NCI-H1930 (cell line): ENCODE measurements at places on chromosomes 3 and 15.

DNA sequence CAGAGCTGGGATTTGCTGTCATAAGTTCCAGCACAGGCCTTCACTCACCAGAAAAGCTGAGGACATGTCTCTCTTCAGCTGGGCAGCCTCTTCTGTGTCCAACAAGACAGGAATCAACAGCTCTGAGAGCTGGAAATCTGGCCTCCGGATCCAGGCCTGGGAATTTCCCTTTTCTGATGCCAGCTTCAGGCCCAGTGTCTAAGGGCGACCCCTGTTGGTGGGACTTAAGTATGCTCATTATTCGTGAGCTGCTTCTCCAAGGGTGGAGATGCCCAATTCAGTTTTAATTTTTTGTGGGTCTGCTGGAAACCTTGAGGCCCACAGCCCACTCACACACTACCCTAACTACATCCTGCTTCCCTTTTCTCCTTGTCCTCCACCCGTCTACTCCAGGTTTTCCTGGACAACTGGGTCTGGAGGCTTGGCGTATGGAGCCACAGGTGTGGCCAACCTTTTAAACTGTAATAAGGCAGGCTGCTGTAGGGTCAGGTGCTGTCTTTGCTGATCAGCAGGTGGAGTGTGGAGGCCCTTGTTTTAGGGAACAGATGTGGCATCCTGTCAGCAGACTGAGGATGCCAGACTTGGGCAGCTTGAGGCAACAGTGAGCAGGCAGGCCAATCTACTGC, 2.6 kb upstream of the CEMIP start:
- DNase-seq, result peak; percentile 55

DNA sequence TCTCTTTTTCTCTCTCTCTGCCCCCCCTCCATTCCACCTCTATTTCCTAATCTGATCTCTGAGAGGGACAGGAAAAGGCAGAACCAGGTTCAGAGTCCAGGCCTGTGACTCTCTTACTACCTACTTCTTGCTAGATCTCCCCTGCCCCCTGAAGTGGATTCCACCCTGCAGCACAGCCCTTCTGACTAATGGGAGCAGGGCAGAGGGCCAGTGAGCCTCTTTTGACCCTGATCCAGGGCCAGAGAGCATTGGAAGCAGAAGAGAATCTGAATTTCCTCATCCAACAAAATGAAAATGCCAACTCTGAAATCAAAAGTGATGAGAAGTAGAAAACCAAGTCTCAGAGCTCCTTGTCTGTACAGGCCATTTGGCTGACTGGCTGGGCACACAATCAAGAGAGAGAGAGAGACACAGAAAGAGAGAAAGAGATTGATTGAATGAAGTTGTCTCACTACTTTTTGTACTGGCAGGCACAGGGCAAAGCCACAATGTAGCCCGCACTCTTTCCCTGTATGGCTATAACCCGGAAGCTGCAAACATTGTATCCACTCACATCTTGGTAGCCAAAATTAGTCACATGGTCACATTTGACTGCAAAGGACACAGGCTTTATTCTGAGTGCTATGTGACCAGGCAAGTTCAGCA, 31.6 kb upstream of the GLCE start:
- DNase-seq, result no peak

- no peak for DNase-seq
Observed at GRCh38 chr3:197104738-197105137, 75.1 kb upstream of the MELTF start.

- DNase-seq, result no peak
Observed at GRCh38 chr3:129360705-129361460, 67.6 kb downstream of the EFCAB12 start.

- no peak for DNase-seq
Observed at GRCh38 chr15:37771465-37771864, 163.0 kb upstream of the TMCO5A start.

- no peak for DNase-seq
Observed at GRCh38 chr3:108171106-108171505, 51.1 kb downstream of the IFT57 start.

GRCh38 chr15:88049506-88049905, 207.0 kb downstream of the NTRK3 start:
- no peak for DNase-seq

GRCh38 chr15:75673426-75674235, 25.9 kb downstream of the SNX33 start:
- no peak for DNase-seq

DNA sequence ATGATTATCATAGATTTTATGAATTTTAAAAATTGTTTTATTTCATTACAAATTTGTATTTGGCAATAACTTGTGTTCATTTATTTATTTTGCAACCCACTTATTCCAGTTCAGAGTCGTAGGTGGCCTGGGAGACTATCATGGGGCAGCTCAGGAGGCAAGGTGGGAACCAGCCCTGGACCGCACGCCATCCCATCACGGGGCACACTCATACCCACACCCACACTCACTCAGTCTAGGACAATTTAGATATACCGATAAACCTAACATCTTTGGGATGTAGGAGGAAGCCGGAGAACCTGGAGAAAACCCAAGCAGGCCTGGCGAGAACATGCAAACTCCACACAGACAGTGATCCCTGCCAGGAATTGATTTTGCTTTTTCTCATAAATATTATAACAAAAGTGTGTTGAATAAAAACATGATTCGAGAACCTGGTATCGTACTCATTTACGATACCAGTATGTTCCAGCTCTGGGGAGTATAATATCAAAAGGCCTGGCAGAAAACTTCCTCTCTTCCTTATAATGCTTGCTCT, 205.3 kb downstream of the NFKBIZ start:
- DNase-seq, result no peak

DNA sequence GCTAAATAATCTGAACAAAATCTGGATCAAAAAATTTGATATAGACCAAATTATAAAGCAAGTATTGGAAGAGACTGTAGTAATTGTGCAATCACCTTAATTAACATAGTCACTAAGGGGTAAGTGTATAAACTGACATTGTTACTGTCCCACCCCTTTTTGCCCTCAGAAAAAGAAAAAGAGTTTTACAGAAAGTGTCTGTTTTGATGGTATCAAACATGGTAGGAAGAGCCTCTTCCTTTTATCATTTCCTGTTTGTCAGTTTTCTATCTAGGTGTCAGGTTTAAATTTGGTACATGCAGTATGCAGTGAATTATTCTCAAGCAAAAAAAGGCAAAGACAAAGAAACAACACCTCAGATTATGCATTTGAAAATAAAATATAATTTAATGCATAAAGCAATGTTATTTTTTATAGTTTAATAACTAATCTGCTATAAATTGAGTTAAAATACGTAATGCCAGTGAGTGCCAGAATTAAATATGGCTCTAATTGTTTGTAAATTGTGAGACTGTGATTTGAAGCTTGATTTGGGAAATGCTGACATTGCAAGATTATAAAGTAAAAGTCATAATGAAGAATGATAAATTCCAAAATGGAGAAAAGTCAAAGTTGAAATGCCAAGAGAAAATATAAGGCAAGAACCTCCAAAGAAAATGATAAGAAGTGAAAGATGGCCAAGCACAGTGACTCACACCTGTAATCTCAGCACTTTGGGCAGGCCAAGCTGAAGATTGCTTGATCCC, 30.3 kb upstream of the CMC1 start:
- DNase-seq, result no peak

DNA sequence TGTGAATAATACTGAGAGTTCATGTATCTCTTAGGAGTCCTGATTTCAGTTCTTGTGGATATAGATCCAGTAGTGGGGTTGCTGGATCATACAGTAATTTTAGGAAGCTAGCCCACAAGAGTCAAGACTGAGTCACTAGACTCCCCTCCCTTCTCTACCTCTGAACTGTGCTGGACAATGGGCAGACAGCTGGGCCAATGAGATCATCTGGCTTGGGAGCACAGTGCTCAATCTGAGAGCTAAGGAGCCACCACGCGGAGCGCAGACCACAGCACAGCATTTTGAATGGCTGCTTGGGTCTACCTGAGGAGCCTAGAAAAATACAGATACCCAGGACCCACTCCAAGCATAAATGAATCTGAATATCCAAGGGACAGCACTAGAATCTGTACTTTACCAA, 32.5 kb downstream of the WNT5A start:
- DNase-seq, result no peak

DNA sequence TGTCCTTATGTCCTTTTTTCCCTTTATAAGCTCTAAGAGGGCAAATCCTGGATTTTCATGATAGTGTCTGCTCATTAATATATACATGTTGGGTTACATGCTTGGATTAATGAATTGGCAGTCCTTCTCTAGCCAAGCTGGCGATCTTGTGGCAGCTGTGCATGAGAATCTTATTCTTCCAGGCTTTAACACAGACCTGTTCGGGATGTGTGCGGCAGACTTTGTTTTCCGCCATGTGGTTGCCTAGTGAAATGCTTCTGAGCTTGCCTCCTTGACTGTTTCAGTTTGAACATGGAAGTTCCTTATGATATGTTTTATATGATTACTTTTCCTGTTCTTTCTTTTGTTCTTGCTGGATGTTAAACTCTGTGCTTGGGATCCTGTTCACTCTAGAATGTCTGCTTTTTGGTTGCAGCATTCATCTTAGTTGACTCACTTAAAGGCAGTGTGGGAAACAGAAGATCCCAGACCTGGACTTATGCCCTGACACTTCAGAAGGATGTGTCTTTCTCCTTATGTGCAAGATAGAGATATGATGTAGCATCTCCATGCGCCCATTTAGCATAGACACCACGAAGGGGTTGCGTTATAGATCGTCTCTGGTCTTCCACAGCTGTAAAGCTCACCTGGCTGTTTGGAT, 7.2 kb downstream of the CHCHD6 start:
- DNase-seq, result no peak

DNA sequence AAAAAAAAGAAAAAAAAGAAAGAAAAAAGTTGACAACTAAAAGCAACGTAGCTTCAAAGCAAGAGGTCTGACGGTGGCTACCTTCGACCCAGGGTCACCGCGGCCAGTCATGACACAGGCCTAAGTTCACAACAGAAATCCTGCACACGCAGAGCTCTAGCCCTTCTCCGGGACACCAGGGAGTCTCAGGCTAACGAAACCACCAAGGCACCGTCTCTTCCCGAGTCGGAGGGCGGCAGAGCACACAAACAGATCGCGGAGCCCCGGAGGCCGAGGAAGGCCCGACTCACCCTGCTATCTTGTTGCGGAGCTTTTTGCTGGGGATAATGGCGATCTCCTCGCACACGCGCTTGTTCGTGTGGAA, 584 bp downstream of the RPS17 start:
- DNase-seq, result no peak

GRCh38 chr15:45795440-45796069, 160.7 kb downstream of the SQOR start:
- peak; percentile 12 for DNase-seq

DNA sequence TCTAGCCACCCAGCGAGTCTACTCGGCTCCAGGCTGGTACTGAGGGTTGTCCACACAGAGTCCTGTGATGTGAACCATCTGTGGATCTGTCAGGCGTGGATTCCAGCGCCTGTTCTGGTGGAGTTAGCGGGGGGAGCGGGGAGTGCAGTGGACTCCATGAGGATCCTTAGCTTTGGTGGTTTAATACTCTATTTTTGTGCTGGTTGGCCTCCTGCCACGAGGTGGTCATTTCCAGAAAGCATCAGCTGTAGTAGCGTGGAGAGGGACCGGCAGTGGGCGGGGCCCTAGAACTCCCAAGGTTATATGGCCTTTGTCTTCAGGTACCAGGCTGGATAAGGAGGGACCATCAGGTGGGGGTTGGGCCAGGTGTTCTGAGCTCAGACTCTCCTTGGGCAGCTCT, 446.5 kb downstream of the EDEM1 start:
- no peak for DNase-seq

- no peak for DNase-seq
Observed at GRCh38 chr3:67790043-67790442, 135.6 kb upstream of the SUCLG2 start.

DNA sequence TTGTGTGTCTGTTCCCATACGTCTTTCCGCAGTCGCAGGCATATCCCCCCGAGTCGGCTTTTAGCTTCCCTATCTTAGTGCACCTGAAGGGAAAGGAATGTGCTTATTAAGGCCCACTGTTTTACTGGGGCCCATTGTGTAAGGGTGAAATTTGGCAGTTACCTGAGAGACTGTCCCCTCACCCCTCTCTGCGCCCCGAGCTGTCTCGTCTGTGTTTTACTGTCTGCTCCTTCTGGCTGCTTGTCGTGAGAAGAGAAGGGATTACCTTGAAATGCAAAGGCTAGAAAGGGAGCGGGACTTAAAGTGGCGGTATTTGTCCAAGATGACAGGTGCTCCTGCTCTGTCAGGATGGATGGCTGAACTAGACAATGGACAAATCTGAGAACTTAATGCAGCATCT, 233.0 kb upstream of the POU1F1 start:
- DNase-seq, result no peak
